Stimulated activated CD8-positive, alpha-beta memory T cell treated with anti-CD3 and anti-CD28 coated beads, Interleukin-7, amount 100 ng/mL, for 1 hour (primary cell): ENCODE measurements at places on chromosomes 3 and 15.

DNA sequence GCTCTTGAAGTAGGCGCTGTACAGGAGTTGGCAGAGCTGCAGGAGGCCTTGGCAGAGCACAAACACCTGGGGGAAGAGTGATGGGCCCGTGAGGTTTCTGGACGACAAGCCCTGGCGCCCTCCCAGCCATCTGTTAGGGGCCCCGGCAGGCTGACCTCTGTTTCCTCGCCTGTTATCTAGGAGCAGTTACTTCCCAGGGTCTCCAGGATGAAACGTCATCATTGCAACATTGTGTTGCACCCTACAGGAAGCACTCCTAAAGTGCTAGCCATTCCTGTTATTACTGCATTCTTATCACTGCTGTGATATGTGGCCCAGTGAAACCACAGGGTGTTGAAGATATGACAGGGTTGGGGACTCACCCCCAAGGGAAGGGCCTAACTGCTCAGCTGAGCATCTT lies 50.2 kb downstream of the SLCO2A1 start:
- no peak for DNase-seq

DNA sequence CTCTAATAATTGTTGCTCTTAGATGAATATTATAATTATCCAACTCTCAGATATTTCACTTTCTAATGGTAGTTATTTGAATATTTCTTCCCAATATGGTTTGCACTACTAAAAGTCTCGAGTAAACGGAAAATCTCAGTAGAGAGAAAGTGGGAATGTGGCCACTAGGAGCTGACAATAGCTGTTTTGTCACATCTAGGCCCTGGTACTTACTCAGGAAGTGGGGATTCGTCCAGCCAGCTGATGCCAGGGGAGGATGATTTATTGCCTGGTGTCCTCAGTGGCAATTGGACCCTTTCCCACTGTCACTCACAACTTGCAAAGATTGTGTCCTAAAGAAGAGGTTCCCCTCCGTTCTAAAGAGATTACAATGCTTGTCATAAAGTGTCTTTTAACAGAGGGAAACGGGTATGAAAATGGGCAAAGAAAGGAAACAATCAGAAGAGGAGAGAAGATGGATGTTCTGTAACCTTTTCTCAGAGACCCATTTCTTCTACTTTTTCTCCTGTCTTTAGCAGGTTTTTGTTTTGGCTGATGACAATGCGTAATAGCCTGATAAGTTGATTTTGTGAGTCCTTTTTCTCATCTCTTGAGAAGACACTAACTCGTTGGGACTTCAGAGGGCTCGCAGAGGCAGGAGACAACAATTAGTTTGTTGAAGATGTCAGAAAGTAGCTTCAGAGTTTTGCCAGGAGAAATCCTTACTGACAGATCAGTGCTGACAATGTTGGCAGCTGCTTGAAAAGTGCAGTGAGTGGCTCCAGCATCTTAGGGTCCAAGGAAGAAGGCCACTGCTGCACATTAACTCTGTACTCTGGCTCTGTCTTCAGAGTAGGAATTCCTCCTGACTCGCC lies 320.6 kb downstream of the MECOM start:
- no peak for DNase-seq

- DNase-seq = no peak
These were observed 47.2 kb upstream of the PLCL2 start for GRCh38 chr3:16837602-16838001.

GRCh38 chr15:73935547-73935946 lies 9.3 kb downstream of the LOXL1 start:
- no peak for DNase-seq

DNA sequence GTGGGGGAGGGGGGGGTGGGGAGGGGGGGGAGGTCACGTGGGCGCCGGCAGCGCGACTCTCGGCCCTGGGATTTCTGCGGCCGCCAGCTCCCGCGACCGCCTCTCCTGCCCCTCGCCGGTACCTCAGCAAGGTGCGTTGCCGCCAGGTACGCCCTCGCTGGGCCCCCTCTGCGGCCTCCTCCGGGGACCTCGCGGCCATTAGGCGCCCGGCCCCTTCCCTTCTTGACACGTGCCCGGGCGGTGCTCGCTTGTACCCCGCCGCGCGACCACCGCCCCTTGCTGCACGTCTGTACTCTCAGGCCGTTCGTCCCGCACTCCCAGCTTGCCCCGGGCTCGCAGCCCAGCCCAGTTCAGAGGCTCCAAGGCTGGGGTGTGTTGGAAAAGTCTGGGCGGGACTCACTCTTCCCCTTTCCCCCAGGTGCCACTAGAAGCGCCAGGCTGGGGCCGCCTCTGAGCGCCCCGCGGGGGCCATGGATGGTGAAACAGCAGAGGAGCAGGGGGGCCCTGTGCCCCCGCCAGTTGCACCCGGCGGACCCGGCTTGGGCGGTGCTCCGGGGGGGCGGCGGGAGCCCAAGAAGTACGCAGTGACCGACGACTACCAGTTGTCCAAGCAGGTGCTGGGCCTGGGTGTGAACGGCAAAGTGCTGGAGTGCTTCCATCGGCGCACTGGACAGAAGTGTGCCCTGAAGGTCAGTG lies at the start of gene MAPKAPK3:
Gene MAPKAPK3, plus strand, starts transcription at position 56 of the 696 bp plus-strand sequence. Its CDS starts 415 bp downstream, at position 471.
- no peak for DNase-seq

DNA sequence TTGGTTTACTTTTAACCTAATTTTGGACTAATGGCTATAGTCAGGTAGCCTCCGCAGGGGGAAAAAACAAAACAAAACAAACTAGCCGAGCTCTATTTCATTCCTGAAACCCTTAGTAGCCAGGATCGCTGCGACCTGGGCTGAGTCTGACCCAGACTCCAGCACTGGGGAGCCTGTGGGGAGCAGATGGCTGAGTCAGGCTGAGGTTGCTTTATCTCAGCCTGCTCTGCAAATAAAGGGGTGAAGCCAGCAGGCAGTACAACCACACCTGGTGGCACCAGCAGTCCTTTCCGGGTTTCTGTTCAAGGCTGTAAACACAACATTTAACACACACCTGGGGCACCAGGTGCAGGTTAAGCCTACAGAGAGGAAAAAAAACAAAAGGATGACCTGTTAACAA lies 27.3 kb downstream of the ABHD2 start:
- DNase-seq = no peak

DNA sequence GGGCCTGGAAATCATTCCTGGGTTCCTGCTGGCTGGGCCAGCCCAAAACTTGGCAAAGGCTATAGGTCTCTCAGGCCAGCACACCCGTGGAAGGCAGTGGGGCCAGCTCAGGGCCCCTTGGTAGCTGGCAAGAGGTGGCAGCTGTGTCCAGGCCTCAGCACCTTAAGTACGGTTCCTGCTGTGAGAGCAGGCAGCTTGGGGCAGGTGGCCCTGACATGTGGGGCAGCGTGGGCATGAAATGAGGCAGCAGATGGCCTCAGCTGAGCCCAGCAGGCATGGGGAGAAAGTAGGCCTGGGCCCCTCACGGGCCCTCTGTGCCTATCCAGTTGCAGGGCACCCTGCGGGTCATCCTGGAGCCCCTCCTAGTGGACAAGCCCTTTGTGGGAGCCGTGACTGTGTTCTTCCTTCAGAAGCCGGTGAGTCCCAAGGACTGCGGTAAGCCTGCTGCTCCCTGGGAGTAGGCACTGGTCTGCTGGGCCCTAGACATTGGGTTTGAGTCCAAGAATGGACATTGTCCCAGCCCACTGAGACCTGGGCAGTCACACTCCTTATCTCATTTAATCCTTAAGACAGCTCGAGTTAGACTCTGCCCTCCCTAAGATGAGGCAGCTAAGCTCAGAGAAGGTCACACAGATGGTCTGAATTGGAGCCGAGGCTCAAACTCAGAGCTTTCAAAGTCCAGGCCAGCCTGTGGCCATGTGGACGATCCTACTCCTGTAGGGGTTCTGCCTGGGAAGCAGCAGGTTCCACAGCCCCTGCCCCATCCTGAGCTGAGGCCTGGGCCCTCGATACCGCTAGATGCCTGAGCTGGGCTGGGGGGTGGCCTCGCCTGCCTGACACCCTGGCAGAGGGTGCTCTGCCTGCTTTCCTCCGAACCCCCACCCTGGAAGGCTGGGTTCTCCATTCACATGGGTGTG lies 25.5 kb downstream of the ESYT3 start:
- DNase-seq = no peak

- DNase-seq = no peak
These were observed 47.4 kb downstream of the SCN5A start for GRCh38 chr3:38601956-38602550.

DNA sequence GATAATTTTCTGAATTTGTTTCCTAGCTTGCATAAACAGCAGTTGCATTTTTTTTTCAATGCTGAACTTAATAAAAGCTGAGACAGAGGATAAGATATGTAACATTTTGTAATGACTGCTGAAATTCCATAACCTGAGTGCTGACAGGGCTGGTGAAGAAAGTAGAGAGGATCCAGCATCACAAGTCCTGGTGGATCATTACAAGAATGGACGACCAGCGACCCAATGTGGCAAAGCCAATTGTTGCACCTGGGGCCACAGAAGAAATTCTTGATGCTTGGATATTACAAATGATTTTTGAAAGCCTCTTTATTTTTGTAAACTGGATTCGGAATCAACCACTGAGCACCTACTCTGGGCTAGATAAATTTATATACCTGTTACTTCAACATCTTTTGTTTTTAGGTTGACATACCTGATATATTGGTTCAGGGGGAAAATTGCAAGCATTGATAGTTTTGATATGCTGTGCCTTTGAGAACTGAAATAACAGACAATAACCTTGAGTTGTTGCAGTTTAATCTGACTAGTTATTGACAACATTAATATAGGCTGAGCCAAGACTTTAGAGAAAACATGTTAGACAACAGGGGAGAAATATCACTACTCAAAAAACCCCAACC lies 3.9 kb upstream of the ACTL6A start:
- peak; percentile 12 for DNase-seq

DNA sequence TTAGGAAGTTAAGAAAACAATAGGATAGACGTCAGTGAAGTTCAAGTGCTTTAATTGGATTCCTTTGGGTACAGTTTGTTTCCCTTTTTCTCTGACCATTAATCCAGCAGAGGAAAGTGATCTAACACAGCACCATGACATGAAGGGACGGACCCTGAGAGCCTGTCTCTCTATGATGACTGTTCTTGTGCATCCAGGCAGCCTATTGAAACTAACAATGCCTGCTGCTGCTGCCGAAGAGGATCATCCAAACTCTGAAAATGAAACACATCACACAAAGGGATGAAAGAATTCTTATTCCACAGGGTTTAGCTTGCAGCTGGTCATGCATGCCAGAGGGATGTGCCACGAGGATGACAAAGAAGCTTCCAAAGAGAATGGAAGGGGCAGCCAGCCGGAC lies 75.5 kb downstream of the ZBTB20 start:
- DNase-seq = no peak

DNA sequence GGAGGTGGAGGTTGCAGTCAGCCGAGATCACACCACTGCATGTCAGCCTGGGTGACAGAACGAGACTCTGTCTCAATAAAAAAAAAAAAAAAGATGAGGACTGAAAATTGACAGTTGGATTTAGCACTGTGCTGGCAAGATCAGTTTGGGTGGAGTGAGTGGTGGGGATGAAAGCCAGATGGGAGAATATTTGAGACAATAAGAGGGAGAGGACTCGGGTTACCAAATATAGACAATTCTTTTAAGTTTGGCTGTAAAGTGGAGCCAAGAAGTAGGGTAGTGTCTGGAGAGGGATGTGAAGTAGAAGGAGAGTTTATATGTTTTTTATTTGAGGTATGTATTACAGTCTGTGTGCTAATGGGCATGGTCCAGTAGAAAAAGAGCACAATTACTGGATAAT lies 20.4 kb downstream of the TMOD3 start:
- no peak for DNase-seq

DNA sequence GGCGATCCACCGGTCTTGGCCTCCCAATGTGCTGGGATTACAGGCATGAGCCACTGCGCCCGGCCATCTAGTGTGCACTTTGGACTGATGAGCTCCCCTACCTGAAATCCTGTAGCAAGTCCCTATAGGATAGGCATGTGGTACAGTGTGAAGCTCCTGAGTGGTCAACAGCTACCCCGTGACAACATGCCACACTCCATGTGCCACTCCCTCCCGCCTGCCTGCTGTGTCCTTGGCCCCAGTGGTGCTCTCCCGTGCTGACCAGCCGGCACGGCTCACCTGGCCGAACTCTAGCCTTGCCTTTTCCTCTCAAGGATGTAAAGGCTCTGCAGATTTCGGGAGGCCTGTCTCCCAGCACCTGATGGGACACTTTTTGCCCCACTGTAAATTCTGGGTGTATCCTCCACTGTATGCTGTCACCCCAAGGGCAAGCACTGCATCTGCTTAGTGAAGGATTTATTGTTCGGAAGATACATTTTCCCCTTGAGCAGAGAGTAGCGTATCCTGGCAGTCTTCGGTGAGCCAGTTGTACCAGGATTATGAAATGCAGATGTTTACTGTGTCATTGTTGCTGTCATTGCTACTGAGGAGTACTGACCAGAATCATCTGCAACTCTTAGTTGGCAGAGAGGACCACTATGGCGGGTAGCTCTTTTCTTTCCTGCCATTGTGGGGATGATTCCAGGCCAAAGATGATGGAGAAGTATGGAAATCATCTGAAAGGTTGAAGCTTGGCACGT lies 64.7 kb downstream of the IGF1R start:
- DNase-seq = no peak

DNA sequence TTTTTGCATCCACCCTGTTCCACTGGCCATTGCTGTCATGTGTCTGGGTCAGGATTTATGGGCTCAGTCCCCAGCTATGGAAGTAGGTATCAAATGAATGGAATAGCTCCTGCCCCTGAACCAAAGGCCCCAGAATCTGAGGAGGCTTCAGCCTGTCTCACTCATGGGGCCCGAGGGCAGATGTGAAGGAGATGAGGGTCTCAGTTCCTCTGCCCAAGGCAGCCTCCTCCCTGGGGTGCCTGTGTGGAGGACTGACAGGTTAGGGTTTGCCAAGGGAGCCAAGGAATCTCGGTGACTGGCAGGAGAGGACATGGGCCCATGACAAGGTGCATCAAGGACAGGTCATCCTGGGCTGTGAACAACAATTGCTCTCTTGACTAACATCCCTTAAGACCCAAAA lies 70.4 kb downstream of the CPN2 start:
- DNase-seq = no peak
